ENCODE measurements at places on chromosomes 1 and 21. TPM values are rescaled to one million over a fixed set of nuclear protein-coding genes. Genes with fewer than 3 reads are reported as not detected.

The NPHS2 gene
- total RNA-seq = not detected

The ANKRD45 gene
- not detected for total RNA-seq

The BLZF1 gene
- 28.7 TPM for total RNA-seq

The CAMK2N1 gene
- 25.1 TPM for total RNA-seq

The CASP9 gene
- 19.0 TPM for total RNA-seq

The OVAAL gene
- not detected for total RNA-seq

The FAM177B gene
- total RNA-seq = not detected

The PLA2G4A gene
- total RNA-seq = 4.0 TPM

The CYP4A11 gene
- not detected for total RNA-seq

The HCRTR1 gene
- not detected for total RNA-seq

The MAP3K21 gene
- 0.35 TPM for total RNA-seq

The CADM3 gene
- total RNA-seq = not detected

The CLCA4 gene
- not detected for total RNA-seq

The PACC1 gene
- 6.1 TPM for total RNA-seq

The S1PR1 gene
- total RNA-seq = 14.7 TPM

The SLAMF7 gene
- total RNA-seq = not detected

The SH3BGR gene
- total RNA-seq = 4.9 TPM

The GBP7 gene
- total RNA-seq = not detected

The AMY2B gene
- not detected for total RNA-seq

The SLC5A9 gene
- total RNA-seq = not detected

The MROH9 gene
- total RNA-seq = not detected

The S100A3 gene
- 5.8 TPM for total RNA-seq

The KCNJ15 gene
- total RNA-seq = not detected

The HUNK gene
- total RNA-seq = not detected

The GBP6 gene
- total RNA-seq = not detected

The TMEM52 gene
- not detected for total RNA-seq

The AK5 gene
- total RNA-seq = 17.0 TPM

The ATP1A4 gene
- not detected for total RNA-seq

The CD1E gene
- total RNA-seq = not detected

The TATDN3 gene
- total RNA-seq = 17.4 TPM

The ATAD3C gene
- total RNA-seq = 3.4 TPM

The PTAFR gene
- 1.2 TPM for total RNA-seq

The VANGL2 gene
- not detected for total RNA-seq
